ENCODE measurements at places on chromosomes 11 and 22. TPM values are rescaled to one million over a fixed set of nuclear protein-coding genes. Genes with fewer than 3 reads are reported as not detected.

Gene TNNI2
- total RNA-seq, result not detected

Gene APOA1
- total RNA-seq, result 0.33 TPM

Gene RIBC2
- under 0.01 TPM for total RNA-seq

Gene OSBP2
- total RNA-seq, result 1.3 TPM

Gene NF2
- 74.8 TPM for total RNA-seq

Gene PRRG4
- total RNA-seq, result 0.15 TPM

Gene SLC15A3
- total RNA-seq, result 4.8 TPM

Gene WDR74
- total RNA-seq, result 48.0 TPM

Gene MS4A4A
- under 0.01 TPM for total RNA-seq

All from smooth muscle cell of trachea (primary cell).